ENCODE measurements at places on chromosomes 6 and 20. TPM values are rescaled to one million over a fixed set of nuclear protein-coding genes. Genes with fewer than 3 reads are reported as not detected.
A peak's percentile ranks its signal among the peaks of the same experiment; 100 is the strongest.

- no peak overlapping the region for H3K27ac ChIP-seq
- no peaks in the 10 kb centered on the region for H3K27me3 ChIP-seq
- peaks cover 2% of the 10 kb centered on the region for H3K4me1 ChIP-seq
- no peak overlapping the region for H3K4me3 ChIP-seq
- H3K36me3 ChIP-seq: peaks cover 18% of the 10 kb centered on the region
Observed at GRCh38 chr6:142189057-142189456, 42.0 kb downstream of the VTA1 start.

GRCh38 chr20:50522053-50522674, 12.0 kb downstream of the PTPN1 start:
- H3K36me3 ChIP-seq: peaks cover 30% of the 10 kb centered on the region
- H3K27me3 ChIP-seq: no peaks in the 10 kb centered on the region
- no peak for DNase-seq
- no peak overlapping the region for H3K27ac ChIP-seq
- H3K4me1 ChIP-seq: peaks cover 57% of the 10 kb centered on the region
- H3K4me3 ChIP-seq: no peak overlapping the region

- H3K27ac ChIP-seq: no peak overlapping the region
- H3K27me3 ChIP-seq: peaks cover 2% of the 10 kb centered on the region
Observed at GRCh38 chr20:57727863-57728262, 18.0 kb upstream of the PMEPA1 start.

- no peak overlapping the region for H3K4me3 ChIP-seq
- no peak overlapping the region for H3K27ac ChIP-seq
- no peak for DNase-seq
- no peaks in the 10 kb centered on the region for H3K4me1 ChIP-seq
- no peaks in the 10 kb centered on the region for H3K36me3 ChIP-seq
- H3K27me3 ChIP-seq: peaks cover 2% of the 10 kb centered on the region
Observed at GRCh38 chr6:166567107-166567506, 19.4 kb downstream of the RAMACL start.

GRCh38 chr6:144955859-144956258, 670.7 kb downstream of the UTRN start:
- no peaks in the 10 kb centered on the region for H3K4me1 ChIP-seq

GRCh38 chr6:44826025-44826676, 438.6 kb downstream of the CDC5L start:
- peaks cover 19% of the 10 kb centered on the region for H3K36me3 ChIP-seq
- peaks cover 21% of the 10 kb centered on the region for H3K4me1 ChIP-seq
- no peaks in the 10 kb centered on the region for H3K27me3 ChIP-seq
- no peak for DNase-seq
- no peak overlapping the region for H3K4me3 ChIP-seq
- H3K27ac ChIP-seq: no peak overlapping the region

DNA sequence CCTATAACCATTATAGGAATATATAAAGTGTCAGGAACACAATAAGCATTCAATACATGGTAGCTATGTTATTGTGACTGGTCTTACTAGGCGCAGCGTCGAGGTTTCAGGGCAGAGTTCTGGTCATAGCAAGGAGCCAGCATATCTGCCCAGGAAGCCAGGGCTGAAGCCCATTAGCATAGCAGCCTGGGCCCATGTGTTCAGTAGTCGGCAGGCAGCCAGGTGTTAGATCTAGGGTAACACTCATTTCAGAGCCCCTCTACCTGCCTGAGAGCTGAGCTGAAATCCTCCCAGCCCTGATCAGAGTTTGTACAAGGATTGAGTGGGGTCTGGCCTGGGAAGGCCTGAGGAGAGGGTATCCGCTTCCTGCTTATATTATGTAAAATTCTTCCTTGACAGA, 32.1 kb downstream of the C20orf173 start:
- H3K4me3 ChIP-seq: no peak overlapping the region
- H3K27me3 ChIP-seq: no peaks in the 10 kb centered on the region
- peaks cover 46% of the 10 kb centered on the region for H3K36me3 ChIP-seq
- H3K27ac ChIP-seq: no peak overlapping the region
- no peak for DNase-seq

DNA sequence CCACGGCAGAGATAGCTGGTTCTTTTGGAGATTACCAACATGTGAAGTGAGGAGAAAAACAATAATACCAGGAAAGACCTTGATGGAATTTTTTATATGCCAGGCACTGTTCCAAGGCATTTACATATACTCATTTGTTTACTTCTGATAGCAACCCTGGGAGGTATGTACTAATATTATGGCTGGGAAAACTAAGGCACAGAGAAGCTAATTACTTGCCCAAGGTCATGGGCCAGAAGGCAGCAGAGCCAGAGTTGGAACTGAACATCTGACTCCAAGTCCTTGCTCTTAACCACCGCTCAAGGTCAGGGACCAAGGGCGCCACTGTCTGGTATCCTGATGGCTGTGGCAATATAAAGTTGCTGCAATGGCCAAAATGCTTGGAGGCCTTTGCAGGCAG, 97.0 kb upstream of the KCNG1 start:
- DNase-seq: no peak
- peaks cover 24% of the 10 kb centered on the region for H3K27me3 ChIP-seq
- no peak overlapping the region for H3K4me3 ChIP-seq
- H3K27ac ChIP-seq: no peak overlapping the region
- H3K4me1 ChIP-seq: peaks cover 6% of the 10 kb centered on the region

DNA sequence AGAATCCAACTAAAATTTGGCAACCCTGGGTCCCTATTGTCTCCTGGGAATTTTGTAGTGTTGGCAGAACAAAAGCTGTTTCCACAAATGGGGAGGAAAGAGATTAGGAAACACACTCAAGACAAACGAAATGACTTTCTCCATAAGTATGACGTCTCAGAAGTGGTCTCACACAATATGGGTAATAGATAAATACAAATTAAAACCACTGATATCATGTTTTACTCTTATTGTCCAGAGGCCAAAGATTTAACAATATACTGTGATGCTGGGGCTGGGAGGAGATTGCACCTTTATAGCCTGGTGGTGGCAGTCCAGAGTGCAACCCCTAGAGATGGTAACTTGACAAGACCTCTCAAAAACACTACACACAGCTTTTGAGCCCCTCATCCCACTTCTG, 18.6 kb downstream of the FKBP1A start:
- H3K36me3 ChIP-seq: peaks cover 38% of the 10 kb centered on the region
- DNase-seq: no peak
- H3K27me3 ChIP-seq: no peaks in the 10 kb centered on the region
- H3K4me3 ChIP-seq: no peak overlapping the region
- no peak overlapping the region for H3K27ac ChIP-seq

GRCh38 chr20:22581437-22582385, 2.7 kb downstream of the FOXA2 start:
- H3K36me3 ChIP-seq: peaks cover 4% of the 10 kb centered on the region
- peaks cover 2% of the 10 kb centered on the region for H3K4me1 ChIP-seq
- H3K27ac ChIP-seq: peak overlapping the region; percentile 82

GRCh38 chr6:133187114-133187513, 54.0 kb upstream of the EYA4 start:
- no peak overlapping the region for H3K27ac ChIP-seq
- peaks cover 10% of the 10 kb centered on the region for H3K27me3 ChIP-seq
- H3K4me1 ChIP-seq: no peaks in the 10 kb centered on the region
- DNase-seq: no peak

GRCh38 chr6:132130626-132131298, 179.6 kb upstream of the CCN2 start:
- H3K36me3 ChIP-seq: no peaks in the 10 kb centered on the region
- no peak overlapping the region for H3K4me3 ChIP-seq
- H3K27ac ChIP-seq: no peak overlapping the region
- peaks cover 10% of the 10 kb centered on the region for H3K27me3 ChIP-seq
- no peak for DNase-seq

Gene EEF1A2
- not detected for total RNA-seq
